Occipital lobe (tissue), 3 donors: ENCODE measurements at places on chromosomes 7 and 10. TPM values are rescaled to one million over a fixed set of nuclear protein-coding genes. Genes with fewer than 3 reads are reported as not detected.

DNA sequence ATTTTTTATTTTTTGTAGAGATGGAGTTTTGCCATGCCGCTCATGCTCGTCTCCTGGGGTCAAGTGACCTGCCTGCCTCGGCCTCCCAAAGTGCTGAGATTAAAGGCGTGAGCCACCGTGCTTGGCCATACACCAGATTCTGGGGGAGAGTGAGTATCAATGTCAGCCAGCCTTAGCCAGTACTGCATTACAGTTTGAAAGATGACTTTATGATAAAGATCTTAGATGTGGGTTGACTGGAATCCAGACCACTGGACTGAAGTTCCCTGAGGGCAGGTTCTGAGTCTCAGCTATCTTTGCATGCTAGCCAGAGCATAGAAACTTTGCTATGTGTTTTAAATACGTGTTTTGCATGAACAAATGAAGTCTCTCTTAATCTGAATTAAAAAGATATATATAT, 117.2 kb upstream of the EFCAB10 start:
- no peak for DNase-seq

Gene GIMAP8
- 2.8 TPM for total RNA-seq

GRCh38 chr10:128035557-128035973, 90.7 kb downstream of the MKI67 start:
- no peak for DNase-seq

DNA sequence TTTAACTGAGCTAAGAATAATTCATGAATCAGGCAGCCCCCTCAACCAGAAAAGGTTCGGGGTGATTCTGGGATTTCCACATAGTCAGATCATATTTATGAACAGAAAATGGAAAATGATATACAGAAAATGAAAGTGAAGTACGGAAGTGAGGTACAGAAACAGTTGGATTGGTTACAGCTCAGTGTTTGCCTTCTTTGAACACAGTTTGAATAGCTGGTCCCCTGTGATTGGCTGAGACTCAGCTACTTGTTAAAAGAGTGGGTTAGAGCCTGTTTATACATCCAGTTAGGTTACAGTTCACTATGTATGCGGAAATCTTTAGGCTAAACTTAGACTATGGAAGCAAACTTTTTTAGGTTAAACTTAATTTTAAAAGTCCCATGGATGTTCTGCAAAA, 511.7 kb downstream of the PLXDC2 start:
- no peak for DNase-seq

- no peak for DNase-seq
These were observed 55.7 kb upstream of the CASD1 start for GRCh38 chr7:94453898-94454297.

Gene CYP2C19
- total RNA-seq: 0.16 TPM

GRCh38 chr7:15396210-15397158, 165.3 kb downstream of the AGMO start:
- DNase-seq: no peak

DNA sequence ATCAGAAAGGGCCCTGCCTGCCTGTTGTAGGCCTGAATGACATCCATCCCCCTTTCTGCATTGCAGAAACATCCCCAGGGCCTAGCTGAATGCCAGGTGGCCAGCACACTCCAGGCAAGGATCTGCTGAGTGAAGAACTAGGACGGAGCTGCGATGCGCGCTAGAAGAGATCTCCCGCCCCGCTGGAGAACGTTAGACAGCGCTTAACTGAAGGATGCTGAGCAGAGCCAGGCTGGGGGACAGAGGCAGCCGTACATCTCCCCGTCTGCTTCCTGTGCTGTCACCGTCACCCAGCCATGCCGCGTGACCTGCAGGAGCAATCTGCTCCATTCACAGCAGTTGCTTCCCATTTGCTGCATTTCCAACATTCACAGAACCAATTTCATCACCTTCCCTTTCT, 73.3 kb downstream of the FAM53B start:
- no peak for DNase-seq

GRCh38 chr10:132542819-132543218, 5.2 kb downstream of the INPP5A start:
- DNase-seq: no peak

Gene TET1
- total RNA-seq: 33.5 TPM

Gene LARP4B
- total RNA-seq: 29.5 TPM

DNA sequence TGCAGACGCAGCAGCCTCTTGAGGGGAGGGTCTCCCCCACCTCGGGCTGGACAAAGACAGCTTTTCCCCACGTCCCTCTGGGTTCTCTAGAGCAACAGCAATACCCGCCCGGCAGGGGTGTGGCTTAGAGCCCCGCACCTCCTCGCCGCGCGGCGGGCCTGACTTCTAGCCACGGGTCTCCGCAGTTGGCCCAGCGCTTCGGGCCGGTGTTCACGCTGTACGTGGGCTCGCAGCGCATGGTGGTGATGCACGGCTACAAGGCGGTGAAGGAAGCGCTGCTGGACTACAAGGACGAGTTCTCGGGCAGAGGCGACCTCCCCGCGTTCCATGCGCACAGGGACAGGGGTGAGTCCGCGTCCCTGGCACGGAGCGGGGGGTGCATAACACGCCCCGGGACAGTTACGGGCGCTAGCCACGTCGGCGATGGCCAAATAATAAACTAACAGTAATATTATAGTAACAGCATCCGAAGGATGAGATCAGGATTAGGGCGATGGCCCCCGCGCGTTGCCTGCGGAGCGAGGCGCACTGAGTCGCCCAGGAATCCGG, 1.2 kb downstream of the CYP2E1 start:
- DNase-seq: no peak

GRCh38 chr10:70661623-70662361, 10.5 kb upstream of the ADAMTS14 start:
- DNase-seq: no peak

DNA sequence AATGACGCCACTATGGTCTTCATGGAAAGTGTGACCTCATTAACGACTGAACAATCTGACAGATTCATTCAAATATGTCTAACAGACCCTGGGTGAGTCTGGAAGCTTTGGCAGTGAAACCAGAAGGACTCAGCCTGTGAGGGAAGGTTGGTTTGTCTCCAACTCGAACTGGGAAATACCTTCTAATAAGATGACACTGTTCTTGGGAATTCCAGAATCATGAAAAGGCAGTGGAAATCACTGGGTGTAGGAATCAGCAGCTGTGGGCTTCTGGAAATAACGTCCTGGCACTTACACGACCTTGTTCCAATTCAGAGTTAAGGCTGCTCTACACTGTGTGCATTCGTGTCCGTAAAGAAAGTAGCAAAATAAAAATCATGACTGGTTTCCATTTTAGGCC, 75.1 kb downstream of the DGKI start:
- no peak for DNase-seq

GRCh38 chr7:47659664-47660462, 78.0 kb upstream of the TNS3 start:
- DNase-seq: no peak

- no peak for DNase-seq
These were observed 116.3 kb downstream of the CYP26A1 start for GRCh38 chr10:93189944-93190343.

GRCh38 chr7:135929249-135929648, 47.9 kb downstream of the MTPN start:
- DNase-seq: no peak

DNA sequence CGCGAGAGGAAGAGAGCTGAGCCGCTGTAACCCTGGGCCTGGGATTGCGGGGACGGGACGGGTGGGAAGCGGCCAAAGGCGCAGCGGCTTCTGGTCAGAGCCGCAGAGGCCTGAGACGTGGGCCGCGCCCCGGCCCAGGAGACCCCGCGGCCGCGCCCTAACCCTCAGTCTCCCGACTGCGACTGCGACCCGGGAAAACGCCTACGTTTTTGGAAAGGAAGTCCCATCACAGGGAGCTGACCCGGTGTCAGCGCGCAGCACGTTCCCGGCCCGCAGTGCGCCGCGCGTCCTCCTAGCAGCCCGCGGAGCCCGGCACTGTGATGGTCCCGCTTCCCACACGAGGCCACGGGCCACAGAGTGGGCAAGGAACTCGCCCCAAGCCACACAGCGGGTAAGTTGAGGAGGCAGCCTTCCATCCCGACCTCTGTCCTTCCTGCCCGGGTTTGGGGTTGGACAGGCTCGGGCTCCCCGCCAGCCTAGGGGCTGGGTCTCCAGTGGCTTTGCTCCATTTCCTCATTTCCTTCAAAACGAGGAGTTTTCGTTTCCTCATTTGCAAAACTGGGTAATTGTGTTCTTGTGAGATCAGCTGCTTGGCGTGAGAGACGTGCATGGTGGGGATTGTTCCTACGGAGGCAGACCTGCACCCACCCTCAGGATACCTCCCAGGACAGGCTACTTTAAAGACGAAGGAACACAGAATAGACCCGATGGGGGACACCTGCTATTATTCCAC, 1.2 kb downstream of the GPNMB start:
- DNase-seq: no peak

Gene PAX4
- not detected for total RNA-seq

DNA sequence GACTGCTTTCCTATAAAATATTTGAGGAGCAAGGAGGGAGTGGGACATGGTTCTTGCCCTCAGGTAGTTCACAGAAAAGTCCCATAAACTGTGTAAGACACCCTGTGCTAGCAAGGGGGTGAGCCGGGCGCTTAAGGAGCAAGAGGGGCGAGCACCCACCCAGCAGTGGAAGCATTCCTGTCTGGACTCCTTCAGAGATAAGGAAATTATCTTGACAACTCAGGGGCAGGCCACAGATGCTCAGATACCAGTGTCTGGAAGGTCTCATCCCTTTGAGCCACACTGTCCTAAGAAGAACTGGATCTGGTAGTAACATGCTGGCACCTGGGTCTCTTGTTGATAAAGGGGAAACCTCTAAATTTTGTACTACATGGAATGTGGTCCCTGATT, 54.1 kb downstream of the DAGLB start:
- DNase-seq: no peak
